ENCODE measurements at places on chromosomes 5 and 9.

- no peak for DNase-seq
Observed at GRCh38 chr9:8262625-8263622, 463.3 kb upstream of the DMAC1 start.

DNA sequence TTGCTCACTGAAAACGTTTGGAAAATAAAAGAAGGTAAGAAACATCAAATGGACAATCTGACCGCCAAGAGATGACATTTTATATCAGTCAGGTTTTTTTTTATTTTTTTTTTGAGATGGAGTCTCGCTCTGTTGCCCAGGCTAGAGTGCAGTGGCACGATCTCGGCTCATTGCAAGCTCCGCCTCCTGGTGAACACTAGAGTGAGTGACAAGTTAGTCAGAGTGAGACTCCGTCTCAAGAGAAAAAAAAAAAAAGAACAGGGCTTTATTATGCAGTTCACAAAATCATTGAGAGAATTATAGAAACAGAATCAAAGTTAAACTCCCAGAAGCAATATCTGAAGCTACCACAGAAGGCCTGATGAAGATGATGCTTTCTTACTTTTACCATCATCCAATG lies 70.1 kb downstream of the DTWD2 start:
- DNase-seq: no peak

- DNase-seq: no peak
Observed at GRCh38 chr9:87516222-87516925, 18.7 kb downstream of the DAPK1 start.

DNA sequence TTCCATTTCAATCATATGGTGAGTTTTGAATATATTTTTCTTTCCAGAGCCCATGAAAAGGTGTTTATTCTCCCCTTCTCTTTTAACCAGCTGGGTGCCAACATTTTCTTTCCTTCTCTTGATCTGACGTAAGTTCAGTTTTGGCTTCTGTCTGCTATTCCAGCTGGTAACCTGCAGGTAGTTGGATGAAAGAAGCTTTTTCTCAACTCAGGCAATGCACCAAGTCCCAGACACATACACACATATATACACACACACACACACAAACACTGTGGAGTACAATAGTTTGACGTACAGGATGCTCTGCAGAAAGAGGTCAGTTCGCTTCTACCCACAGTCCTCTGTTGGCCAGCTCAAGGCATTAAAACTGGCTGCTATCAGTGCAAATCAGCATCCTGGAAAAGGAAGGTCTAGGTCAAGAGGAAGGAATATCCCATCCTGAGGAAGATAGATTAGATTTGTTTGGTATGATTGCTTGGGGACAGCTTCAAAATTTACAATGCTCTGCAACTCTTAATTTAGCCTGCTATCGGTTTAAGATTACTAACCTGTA lies 214.3 kb upstream of the SEMA6A start:
- no peak for DNase-seq

GRCh38 chr5:173998531-173998930 lies 9.6 kb downstream of the C5orf47 start:
- DNase-seq: no peak

DNA sequence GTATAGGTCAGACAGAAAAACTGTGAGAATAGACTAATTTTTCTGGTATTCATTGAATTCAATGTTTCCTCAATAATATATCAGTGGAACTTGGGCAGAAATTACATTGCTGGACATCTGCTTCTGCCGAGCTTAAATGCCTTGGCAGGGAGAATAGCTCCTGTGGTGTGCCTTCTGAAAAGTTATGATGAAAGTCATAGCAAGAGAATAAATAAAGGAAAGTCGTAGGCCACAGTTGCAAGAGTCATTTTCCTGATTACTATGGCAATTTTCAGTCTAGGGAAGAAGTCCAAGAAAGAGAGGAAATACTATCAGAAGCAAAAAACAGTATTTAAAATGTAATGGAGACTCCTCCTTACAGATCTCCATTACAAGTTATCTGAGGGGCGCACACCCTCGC lies 1596.1 kb upstream of the WWC1 start:
- no peak for DNase-seq

DNA sequence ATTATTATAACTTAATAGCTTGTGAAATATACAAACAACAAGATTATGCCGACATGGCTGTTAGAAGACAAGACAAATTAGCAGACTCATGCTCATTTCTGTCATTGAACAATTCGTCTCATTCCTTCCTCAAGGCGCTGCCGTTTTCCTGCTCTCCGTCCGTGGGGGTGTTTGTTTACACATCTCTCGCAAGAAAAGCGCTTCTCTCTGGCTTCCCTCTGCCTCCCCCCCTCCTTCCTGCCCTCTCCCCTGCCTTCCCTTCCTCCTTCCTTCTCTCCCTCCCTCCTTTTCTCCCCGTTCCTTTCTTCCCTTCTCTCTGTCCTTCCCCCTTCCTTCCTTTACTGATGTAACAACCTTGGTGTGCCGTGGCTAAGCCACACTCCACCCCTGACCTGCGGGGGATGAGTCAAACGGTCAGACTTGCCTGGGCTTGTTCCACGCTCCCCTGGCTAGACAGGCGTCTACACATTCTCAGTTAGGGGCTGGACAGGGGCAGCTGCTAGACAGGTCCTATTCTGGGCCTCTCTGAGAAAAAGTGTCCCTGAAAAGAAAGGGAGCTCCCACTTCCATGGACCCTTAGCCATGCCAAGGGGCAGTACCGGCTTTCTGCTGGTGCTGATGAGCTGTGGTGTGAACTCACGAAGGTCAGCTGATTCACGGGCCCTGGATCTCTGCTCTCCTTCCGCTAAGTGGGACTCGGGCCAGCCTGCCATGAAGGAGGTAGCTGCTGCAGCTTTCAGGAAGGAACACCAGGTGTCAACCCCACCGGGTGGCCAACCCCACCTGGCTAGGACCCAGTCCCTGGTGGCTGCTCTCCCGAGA lies 32.0 kb upstream of the SPTLC1 start:
- no peak for DNase-seq

DNA sequence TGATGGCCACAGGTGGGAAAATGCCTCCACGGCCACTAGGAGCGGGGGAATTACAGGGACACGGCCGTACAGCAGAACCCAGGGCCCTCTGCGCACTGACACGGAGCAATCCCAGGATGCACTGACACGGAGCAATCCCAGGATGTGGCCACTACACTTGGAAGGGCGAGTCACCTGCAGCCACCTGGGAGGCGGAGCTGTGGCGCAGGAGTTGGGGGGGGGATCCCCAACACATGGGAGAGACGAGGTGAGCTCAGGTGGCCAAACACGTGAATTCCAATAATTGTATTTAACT lies 6.8 kb downstream of the CLPTM1L start:
- no peak for DNase-seq

DNA sequence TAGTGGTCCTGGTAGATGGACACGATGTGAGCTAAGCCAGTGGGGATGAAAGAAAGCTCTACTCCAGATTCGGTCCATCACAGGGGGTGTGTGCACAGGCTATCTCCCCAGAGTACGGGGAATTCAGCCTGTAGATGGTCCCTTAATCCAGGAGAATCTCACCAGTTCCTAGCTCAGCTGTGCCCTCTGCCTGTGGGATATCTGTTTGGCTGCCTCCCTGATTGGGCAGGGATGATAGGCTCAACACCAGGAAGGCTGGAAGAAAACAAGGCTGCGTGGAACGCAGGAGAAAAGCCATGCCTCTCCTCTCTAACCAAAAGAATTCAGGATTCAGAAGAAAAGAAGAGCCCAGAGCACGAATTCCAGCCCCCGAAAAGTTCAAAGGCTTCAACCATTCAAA lies 40.9 kb downstream of the VLDLR start:
- DNase-seq: no peak

DNA sequence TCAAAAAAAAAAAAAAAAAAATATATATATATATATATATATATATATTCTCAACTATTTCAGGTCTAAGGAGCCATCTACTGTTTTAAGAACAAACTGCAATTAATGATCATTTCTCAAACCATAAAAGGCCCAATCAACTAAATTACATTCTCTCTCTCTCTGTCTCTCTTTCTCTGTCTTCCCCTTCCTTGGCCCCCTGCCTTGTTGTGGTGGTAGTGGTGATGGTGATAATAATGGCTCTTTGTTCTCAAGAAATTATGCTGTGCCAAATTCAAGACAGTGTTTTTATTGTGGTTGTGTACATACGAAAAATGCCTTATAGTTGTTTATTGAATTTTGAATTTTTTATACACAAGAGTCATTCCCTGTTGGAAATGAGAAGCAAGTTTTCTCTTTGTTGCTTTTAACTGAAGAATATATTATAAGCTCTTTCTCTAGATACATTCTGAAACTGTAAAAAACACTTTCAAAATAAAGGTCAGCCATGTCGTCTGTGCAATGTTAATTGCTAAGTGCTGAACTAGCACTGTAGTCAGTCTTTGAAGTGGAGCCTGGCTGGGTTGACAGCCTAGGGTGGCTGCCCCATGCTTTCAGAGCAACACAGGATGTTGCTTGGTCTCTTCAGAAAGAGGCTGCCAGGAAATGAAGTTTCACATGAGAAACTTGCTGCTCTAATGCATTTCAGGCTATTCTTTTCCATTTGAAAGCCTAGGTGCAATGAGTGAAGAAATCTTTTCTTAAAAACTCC lies 96.0 kb downstream of the HINT1 start:
- DNase-seq: no peak

GRCh38 chr5:34978681-34979080 lies 49.3 kb downstream of the DNAJC21 start:
- no peak for DNase-seq

DNA sequence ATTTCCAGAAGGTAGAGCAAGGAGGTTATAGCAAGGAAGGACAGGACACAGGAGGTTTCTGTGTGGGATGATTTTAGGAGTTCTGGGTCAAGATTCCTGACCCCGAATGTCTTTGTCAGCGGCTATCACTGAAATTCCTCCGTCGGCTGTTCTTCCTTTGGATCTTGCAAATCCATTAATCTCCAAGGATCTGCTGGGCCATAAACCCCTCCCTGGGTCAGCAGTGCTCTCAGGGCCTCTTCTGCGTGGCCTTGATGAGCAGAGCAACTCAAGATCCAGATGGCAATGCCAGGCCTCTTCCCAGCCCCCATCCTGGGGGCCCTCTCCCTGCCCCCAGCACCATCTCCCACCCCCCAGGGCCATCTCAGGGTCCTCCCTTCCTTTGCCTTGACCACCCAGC lies 16.3 kb upstream of the COL27A1 start:
- no peak for DNase-seq

- DNase-seq: no peak
Observed at GRCh38 chr5:1190837-1191239, 10.6 kb upstream of the SLC6A19 start.

- no peak for DNase-seq
Observed at GRCh38 chr5:86929123-86929766, 311.5 kb downstream of the COX7C start.

DNA sequence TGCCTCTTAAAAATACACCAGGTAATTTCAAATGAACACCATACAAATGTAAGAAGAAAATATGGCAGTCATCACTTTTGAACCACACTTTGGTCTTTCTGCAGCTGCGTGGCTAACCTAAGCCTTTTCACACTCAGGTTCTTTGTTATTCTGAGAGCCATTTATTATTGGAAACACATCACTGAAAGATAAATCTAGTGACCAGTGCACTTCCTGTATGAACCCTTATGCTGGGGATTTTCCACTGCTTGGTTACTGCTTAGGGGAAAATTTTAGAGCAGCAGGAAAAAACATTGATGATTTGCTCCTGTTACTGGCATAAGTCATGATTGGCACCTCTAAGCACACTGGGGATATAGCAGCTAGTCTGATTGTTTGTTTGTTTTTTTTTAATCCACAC lies 58.6 kb upstream of the RANBP3L start:
- DNase-seq: no peak

GRCh38 chr5:481347-481746 lies 38.4 kb downstream of the EXOC3 start:
- DNase-seq: no peak

- DNase-seq: no peak
Observed at GRCh38 chr9:18474783-18475182, 830 bp downstream of the ADAMTSL1 start.

GRCh38 chr9:118570066-118570465 lies 799.2 kb downstream of the BRINP1 start:
- DNase-seq: no peak

DNA sequence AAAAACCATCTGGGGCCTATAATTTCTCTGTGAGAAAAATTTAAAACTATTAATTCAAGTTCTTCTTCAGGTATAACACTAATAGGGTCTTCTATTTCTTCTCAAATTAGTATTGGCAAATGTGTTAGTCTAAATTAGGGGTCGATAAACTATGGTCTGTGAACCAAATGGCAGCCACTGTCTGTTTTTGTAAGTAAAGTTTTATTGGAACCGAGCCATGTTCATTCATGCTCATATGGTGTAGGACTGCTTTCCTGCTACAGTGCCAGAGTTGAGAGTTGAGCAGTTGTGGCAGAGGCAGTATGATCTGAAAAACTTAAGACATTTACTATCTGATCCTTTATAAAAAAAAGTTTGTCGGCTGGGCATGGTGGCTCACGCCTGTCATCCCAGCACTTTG lies 29.1 kb downstream of the SEC61B start:
- no peak for DNase-seq

GRCh38 chr9:5813824-5814223 lies 19.1 kb downstream of the ERMP1 start:
- DNase-seq: no peak

DNA sequence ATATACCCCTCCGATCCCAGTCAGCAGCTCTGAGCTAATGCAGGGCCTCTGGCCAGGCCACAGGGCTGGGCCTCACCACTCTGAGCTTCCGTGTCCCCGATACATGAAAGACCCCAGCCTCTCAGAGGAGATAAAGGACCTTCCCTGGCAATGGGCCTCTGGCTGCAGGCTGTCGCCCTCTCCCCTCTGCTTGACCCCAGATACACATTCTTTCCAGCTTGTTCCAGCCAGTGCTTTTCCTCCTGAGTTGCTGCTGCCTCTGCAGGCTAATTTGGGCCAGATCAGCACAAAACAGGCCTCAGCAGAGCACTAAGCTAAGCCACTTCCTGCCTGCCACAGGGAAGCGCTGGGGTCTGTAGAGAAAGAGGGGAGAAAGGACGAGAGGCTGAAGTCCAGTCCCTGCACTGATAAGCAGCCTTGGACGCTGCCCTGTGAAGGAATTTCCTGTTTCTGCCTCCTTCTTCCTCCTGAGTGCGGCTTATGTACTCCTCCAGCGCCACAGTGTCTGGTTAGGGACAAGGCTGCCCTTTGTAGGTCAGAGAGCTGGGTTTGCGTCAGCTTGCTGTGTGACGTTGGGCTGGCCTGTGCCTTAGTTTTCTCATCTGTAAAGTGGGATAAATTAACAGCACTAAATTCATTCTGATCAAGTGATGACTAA lies 73.0 kb upstream of the IL17B start:
- DNase-seq: no peak

DNA sequence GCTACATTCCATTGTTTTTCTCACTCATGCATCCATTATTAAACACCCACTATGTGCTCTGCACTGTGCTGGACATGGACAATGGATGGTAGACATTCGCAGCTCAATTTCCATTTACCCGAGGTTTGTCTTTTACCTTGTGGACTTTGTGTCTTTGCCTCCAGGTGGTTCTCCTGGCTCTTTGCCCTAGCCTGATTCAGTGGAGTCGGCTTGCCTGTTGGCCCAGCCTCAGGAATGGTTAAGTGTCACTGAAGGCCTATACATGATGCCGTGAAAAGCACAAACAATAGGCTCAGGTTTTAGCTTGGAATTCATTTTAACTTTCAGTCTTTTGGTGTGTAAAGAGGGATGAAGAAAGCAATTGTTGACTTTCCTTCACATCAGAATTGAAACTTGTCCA lies 16.5 kb upstream of the DMRT3 start:
- DNase-seq: no peak
